ENCODE measurements at places on chromosomes 2 and 18. TPM values are rescaled to one million over a fixed set of nuclear protein-coding genes. Genes with fewer than 3 reads are reported as not detected.
A peak's percentile ranks its signal among the peaks of the same experiment; 100 is the strongest.

Gene ARHGAP28
- polyA plus RNA-seq: 25.2 TPM

- DNase-seq: peak; percentile 23
Measured at GRCh38 chr2:165120740-165121467, 82.9 kb downstream of the SCN3A start.

DNA sequence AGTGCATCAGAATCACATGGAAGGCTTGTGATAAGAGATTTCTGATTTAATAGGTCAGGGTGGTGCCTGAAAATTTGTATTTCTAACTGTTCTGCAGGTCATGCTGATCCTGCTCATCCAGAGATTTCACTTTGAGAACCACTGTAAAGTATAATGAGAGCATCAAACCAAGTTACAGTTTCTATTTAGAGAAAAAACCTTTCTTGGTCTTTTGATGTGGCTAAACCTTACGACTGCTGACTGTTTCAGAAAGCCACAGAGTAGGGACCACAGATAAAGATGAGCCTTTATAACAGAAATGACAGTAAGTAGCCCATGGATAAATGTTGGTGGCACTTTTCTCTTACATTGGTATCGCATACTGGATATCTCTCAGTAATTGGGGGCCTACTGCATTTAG lies 109.4 kb upstream of the FANCL start:
- DNase-seq: no peak

Gene POTEC
- 0.04 TPM for polyA plus RNA-seq

DNA sequence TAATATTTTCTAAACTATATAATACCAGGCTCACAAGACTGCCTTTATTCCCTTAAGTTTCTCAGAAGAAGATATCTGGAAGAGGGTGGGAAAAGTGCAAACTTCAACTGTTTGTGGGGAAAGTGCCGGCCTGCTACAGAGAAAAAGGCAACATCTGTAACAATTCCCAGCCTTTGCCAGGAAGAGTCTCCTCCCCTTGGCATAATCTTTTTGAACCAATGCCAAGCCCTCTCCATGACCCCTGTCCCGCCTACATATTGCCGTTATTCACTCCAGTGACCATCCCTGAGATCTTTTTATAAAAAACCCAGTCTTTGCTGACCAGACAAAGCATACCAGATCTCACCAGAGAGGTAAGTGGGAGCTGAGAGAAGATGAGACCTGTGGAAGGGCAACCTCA lies at the start of gene REG3G:
TSS of gene REG3G (plus strand) at position 282 of the 400 bp plus-strand sequence. CDS start 392 bp downstream, outside the sequence.
- peak; percentile 1 for DNase-seq

GRCh38 chr2:45115181-45115580 lies 105.9 kb upstream of the SIX2 start:
- no peak for DNase-seq

Gene CDCA7
- polyA plus RNA-seq: 22.1 TPM

DNA sequence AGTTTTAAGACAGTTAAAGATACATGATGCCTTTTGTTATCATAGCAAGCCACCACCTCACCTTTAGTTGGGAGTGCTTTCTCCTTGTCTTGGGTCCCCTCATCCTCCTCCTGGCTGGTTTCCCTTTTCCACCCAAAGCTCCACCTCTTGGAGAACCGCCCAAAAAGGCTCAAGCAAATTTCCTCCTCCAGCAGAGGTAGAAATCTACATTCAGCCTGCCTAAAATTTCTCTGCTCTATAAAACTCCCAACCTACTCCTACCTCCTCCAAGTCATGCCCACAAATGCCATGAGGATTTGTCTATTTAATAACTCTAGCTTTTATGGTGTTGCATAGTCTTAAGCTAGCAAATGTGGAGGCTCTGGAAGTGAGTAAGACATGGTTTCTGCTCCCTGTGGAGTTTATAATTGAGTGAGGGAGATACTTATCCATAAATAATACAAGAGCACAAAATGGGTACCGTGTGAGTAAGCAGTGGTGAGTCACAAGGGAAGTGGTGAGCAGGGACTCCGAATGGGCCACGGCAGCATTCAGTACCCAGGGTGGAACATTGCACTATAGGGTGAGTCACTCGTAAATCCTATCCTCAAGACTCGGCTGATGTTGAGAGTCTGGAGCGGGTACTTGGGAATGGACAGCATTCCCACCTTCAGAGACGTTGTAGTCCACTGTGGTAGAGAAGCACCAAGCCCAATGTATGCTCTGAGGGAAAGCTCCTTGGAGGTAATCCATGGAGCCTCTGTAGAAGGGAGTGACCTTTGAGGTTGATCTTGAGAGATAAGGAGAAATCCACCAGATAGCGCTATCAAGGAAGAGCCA lies 146.3 kb downstream of the RTN4 start:
- DNase-seq: no peak

- peak; percentile 79 for DNase-seq
Measured at GRCh38 chr2:190649798-190650390, 1.0 kb downstream of the NAB1 start.

GRCh38 chr2:239381709-239382134 lies 19.1 kb downstream of the HDAC4 start:
- DNase-seq: no peak

- no peak for DNase-seq
Measured at GRCh38 chr2:240469239-240469636, 33.8 kb downstream of the GPC1 start.

- DNase-seq: no peak
Measured at GRCh38 chr18:49177071-49177470, 226.3 kb upstream of the SMAD7 start.

DNA sequence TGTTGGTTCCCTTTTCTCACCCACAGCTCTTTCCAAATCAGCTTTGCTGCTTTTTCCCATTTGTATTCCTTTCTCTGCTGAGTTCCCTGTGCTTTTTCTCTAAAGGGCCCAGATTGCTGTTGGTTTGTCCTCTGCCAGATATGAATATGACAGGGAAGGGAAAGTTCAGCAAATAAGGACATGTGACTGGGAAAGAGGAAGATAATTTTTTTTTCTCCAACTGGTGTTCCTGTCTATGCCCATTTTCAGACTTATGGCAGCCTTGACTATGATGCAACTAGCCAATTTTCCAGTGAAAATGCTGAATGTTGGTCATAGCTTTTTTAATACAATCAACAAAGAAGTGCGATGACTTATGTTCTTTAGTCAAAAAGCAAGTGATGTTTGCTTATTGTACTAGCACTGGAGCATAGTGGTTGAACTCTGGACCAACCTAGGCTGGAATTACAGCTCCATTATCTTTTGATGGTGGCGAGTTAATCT lies 7.7 kb downstream of the MDH1 start:
- DNase-seq: peak; percentile 47

- no peak for DNase-seq
Measured at GRCh38 chr2:154706660-154707059, 8.2 kb downstream of the KCNJ3 start.

Gene PROM2
- 0.69 TPM for polyA plus RNA-seq

Gene GATA6
- 1.3 TPM for polyA plus RNA-seq

Gene ARHGAP25
- 4.2 TPM for polyA plus RNA-seq

DNA sequence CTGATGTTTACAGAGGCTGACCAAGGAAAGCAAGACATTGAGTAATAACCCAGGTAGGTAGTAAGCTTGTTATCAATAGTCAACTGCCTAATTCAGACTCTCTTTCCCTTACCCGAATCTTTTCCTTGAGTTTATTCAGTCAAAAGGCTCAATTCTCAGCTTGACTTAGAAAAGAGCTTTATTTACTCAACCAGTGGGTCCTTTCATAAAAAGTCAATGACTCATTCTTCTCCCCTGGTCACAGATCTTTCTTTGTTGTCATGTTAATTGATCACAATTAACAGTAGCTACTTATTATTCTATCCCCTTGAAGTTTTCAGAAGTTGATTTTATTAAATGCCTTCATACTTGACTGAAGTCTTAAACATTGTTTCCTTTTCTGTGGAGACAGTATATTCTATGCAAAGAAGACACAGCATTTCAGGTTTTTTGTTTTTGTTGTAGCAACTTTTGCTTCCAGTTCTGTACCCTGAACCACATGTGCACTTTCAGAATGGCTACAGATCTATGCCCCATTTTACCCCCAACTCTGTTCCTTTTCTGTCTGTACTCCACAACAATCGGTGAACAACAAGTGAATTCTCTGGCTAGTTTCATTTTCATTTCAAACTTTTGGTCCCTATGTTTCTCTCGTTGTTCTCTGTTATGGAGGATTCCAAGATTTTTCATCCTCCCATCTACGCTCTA lies 428.3 kb downstream of the NCKAP5 start:
- no peak for DNase-seq

GRCh38 chr2:70241340-70241739 lies 7.1 kb downstream of the TIA1 start:
- no peak for DNase-seq

- DNase-seq: peak; percentile 51
Measured at GRCh38 chr2:76953733-76954347, 568.3 kb downstream of the LRRTM4 start.

DNA sequence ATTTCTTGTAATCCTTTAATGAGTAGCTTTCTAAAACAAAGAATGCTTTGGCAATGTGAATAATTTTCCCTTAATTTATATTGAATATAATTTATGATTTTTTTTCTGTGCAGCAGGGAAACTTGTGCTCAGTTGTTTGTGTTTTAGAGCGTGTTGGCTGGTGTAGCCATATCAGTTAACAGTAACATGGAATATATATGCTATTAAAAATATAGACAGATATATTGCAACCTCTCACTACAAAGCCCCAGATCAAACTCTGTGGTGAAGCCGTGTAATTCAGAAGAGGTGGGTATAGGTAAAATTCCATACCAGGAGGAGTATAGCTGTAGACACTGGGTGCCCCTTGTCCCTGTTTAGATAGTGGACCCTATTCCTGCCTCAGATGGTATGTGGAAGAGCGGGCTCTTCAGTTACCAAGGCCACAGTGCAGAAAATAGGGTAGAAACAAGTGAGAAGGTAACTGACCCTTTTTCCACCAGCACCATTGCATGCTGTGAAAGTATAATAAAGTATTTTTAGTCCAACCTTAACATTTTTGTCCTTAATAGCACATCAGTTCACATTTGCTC lies 18.1 kb upstream of the RASGRP3 start:
- DNase-seq: no peak

Gene CHRND
- 138 TPM for polyA plus RNA-seq

GRCh38 chr18:50453014-50453680 lies 78.3 kb downstream of the SKA1 start:
- no peak for DNase-seq

GRCh38 chr18:10563886-10564285 lies 38.1 kb downstream of the NAPG start:
- DNase-seq: peak; percentile 23
